ENCODE measurements at places on chromosomes 3 and 15.

DNA sequence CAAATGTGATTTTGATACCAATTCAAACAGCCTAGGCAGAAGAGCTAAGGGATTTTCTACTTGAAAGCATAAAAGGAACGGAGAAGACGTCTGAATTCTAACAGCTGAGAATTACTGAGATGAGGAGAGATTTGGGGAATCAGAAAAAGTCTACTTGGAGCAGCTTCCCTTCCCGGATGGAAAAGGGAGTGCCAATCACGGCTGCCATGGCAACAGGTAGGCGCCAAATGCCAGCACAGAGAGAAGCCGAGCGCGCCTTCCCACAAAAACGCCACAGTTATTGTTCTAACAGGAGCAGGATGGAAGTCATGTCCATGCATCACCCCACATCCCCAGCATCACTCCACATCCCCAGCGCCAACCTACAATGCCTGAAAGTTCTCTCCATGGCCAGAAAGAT lies 63.5 kb upstream of the PRR20G start:
- DNase-seq = no peak

DNA sequence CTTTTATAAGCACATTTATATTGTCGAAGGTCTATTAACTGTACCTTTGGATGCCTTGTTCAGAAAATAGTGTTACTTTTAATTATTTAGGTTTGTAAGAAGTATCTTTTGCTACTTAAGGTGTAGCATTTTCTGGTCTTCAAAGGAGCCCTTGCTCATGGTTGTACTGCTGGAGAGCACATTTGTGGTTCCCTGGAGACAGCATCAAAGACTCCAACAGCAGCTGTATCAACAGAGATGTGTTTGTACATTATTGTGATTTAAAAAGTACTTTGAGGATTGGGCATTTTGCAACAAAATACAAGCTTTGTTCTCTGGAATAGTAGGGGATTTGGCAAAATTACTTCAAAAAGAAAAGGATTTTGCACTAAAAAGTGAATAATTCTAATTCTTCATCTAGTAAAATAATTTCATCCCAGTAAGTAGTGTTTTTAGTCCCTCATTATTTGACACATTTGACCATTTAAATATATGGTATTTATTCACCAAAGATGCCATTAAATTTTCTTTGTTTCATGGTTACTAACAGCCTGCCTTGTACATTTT lies 16.5 kb downstream of the TBC1D23 start:
- DNase-seq = no peak

DNA sequence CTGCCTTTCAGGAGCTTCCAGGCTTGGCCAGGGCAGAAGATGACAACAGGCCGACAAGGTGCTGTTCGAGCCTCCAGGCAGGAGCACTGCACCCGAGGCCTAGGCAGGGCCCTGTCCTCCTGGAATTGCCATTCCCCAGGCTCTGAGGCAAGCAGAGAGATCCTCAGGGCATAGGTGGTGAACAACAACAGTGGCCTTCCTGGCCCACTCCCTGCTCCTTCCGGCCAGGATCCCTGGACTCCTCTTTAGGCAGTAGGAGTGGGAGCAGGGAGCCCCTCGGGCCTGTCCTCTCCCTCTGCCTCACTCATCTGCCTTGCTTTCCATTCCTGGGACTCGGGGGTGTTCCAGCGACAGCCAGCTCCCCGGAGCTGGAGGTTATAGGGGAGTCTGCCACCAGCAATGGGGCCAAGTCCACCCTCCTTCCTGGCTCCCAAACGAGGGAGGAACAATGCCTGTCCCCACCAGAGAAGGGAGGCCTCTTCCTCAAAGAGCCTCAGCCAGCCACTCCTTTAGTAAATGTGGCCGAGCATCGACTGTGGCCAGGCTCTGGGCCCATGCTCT lies 135.0 kb downstream of the NUP210 start:
- DNase-seq = no peak

DNA sequence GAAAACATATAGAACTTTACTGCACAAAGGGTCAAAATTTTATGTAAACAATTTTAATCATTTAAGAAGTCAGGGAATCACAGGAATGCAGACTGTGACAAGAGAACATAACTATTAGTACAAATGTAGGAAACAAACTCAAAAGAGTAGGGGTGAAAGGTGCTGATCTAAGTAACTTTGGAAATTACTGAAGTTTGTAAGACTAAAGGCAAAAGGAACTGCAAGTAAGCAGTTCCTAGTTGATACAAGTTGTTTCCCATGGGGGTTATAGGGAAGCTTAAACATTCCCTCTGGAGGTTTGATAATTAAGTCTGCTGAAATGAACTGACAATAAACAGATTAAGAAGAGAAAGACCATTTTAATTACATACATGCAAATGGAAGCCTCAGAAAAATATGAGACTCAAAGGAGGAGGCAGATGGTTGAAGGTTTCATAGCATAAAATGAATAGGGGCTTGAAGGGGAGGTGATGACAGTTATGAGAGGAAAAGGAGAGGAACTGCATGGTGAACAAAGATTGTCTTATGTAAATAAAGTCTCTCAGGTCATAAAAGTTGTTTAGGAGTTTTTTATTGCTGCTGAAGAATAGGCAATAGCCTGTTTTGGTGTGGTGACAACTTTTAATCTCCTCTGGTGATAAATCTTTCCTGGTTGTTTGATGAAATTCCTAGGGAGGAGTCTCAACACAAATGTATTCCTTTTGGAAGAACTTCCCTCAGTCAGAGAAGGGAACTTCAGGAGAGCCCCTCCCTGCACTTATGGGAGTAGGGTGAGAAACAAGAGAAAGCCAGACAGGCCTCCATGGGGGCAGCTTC lies 17.1 kb downstream of the SETMAR start:
- DNase-seq = no peak

GRCh38 chr3:143363949-143364348 lies 244.4 kb downstream of the CHST2 start:
- DNase-seq = no peak

DNA sequence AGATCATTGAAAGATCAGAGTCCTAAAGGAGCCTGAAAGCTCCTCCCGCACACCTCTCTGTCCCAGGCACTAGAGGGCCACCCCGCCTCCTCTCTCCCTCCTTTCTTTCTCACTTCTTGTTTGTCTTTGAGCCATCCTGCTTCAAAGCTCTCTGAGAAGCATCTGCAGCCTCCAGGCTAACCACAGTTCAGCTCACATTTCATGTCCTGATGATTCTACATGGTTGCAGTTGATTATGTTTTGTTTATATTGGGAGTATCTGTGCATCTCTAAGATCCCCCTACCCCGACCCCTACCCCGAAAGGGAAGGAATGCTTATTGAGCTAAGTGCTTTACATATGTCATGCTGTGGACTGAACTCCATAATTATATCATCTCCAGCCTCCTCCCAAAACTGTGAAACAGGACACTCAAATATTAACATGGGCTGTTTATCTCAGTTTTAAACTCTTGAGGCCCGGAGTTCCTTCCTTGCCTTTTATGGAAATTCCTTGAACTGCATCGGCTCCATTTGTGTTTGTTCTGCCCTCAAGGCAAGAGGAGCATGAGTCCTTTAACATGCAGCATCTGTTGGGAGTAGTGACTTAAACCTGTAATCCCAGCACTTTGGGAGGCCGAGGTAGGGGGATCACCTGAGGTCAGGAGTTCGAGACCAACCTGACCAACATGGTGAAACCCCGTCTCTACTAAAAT lies 30.9 kb downstream of the MGLL start:
- DNase-seq = no peak

DNA sequence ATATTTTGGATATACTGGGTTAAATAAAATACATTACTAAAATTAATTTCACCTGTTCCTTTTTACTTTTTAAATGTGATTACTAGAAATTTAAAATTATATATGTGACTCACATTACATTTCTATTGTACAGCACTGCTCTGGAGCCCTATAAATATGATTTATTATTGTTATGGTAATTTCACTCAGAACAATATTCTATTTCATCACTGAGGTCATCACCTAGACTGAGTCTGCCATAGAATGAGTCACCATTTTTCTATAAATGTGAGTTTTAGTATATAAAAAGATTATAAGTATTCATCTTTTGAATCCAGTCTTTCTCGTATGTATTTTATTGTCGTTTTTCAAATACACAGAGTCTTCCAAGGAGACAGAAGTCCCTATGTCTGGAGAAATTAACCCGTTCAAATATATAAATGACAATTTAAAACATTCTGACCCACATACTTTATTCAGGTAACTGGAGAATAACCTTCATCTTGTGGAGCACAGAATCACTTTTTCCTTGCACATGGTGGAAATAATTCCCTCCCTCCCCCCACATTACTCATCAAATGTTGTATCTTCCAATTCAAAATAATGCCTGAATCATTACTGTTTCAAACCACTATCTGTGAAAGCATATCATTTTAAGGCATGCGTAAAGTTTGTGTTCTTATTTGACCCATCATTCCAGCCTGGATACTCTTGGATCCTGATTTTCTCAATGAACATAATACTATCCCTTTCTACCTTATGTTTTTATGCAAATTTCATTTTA lies 30.0 kb downstream of the CHST14 start:
- no peak for DNase-seq

- DNase-seq = no peak
Observed at GRCh38 chr15:64412216-64412615, 24.6 kb downstream of the TRIP4 start.

GRCh38 chr15:80034629-80035028 lies 24.8 kb upstream of the ZFAND6 start:
- DNase-seq = no peak

- no peak for DNase-seq
Observed at GRCh38 chr3:182568261-182568660, 225.0 kb upstream of the ATP11B start.

DNA sequence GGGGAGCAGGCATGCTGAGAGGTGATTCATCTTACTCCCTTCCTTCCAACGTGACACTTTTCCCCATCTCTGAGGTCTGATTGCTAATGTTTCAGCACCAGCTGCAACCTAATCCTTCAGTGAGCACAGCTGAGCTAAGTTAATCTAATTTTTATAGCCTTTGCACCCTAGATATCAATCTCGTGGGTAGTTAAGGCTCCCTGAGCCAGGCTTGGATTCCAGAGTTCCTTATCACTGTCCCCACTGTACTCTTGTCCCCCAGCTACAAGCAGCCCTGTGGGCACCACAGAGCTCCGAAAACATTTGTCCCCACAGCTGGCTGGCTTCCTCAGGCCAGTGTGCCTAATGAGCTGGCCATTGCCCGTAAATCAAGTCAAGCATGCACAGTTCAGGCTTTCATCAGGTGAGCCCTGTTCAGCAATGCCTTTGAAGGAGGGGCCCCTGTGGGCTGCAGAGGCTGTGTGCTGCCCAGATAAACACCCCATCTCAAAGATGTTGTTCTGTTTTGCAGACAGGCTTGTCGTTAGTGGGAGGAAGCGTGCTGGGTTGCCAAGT lies 376.9 kb upstream of the RASGRP1 start:
- no peak for DNase-seq

- peak; percentile 53 for DNase-seq
Observed at GRCh38 chr3:136194409-136195257, 1.5 kb downstream of the MSL2 start.

GRCh38 chr3:141940194-141940776 lies 63.8 kb downstream of the ATP1B3 start:
- DNase-seq = no peak

DNA sequence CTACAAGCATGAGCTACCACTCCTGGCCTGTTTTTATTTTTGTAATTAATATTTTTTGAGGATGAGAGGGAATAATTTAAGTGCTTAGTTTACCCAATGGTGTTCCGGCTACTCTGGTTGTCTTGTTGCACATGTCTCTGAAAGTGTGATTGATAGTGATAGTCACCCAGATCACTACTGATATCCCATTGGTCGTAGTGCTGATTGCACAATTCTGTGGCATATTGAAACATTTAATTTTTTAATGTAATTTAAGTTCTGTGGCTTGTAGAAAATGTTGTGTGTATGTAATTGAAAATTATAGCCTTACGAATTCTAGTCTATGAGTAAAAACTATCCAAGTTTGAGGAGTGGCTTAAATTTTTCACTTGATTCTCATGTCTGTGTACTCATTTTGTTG lies 11.9 kb downstream of the ARIH2 start:
- no peak for DNase-seq

DNA sequence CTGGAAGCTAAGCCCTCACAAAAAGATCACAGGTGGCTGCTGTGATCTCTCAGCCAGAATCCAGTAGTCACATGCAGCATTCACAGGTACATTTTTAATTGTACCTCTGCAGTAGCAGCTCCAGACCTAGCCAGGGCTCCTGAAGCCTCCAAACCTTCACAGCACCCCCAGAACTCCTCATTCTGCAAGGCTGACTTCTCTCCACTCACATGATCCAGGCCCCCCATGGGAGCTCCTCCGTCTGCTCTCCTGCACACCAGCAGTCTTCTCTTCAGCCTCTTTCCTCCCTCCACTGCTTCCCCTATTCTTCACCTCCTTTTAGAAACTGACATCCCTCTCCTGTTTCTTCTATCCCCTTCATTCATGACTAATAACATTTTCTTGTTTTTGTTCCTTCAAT lies 13.2 kb upstream of the CPEB1 start:
- DNase-seq = no peak

DNA sequence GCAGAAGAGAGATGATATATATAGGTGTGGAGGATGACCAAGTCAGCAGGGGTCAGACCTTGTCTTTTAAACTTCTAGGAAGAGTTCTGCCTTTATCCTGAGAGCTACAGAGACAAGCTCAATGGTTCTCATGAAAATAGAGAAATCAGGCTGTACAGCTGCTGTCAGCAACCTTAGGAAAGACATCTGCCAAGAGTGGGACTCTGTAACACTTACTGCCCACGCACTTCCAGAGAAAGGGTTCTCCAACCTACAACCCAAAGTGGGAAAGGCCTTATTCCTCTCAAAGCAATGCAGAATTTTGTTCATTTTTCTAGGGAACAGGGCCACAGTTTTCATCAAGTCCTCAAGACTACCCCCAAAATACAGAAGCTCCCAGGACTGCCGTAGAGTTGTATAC lies 138.7 kb downstream of the STT3B start:
- no peak for DNase-seq

DNA sequence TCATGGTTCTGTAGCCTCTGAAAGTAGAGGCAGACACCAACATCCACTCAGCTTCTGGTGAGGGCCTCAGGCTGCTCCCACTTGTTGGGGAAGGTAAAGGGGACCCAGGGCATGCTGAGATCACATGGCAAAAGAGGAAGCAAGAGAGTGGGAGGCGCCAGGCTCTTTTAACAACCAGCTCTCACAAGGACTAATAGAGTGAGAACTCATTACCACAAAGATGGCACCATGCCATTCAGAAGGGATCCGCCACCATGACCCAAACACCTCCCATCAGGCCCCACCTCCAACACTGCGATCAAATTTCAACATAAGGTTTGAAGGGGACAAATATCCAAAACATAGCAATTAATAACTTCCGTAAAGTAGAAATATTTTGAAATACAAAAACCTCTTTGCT lies 192.3 kb downstream of the OCA2 start:
- no peak for DNase-seq

GRCh38 chr15:65869954-65870871 lies 922 bp downstream of the RAB11A start:
- DNase-seq = peak; percentile 42

- no peak for DNase-seq
Observed at GRCh38 chr15:71203586-71204474, 88.6 kb downstream of the THSD4 start.

- DNase-seq = no peak
Observed at GRCh38 chr3:120177151-120177550, 82.9 kb upstream of the GSK3B start.

- DNase-seq = no peak
Observed at GRCh38 chr15:37034835-37035748, 65.3 kb downstream of the MEIS2 start.

GRCh38 chr3:128123156-128123537 lies 465 bp downstream of the RUVBL1 start:
- DNase-seq = no peak
